ENCODE measurements at places on chromosomes 4 and X.

GRCh38 chr4:115219315-115219860, 106.0 kb upstream of the NDST4 start:
- DNase-seq = no peak

GRCh38 chr4:87045659-87046058, 110.8 kb downstream of the AFF1 start:
- no peak for DNase-seq

DNA sequence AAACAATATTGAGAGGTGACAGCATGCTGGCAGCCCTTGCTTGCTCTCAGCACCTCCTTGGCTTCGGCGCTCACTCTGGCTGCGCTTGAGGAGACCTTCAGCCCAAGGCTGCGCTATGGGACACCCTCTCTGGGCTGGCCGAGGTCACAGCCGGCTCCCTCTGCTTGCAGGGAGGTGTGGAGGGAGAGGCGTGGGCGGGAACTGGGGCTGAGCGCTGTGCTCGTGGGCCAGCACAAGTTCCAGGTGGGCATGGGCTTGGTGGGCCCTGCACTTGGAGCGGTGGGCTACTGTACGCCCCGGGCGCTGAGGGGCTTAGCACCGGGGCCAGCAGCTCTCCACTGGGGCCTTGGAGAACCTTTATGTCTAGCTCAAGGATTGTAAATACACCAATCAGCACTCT, 1613.8 kb upstream of the IGFBP7 start:
- DNase-seq = no peak

- no peak for DNase-seq
Measured at GRCh38 chrX:48493890-48494364, 14.9 kb upstream of the PORCN start.

GRCh38 chr4:9944431-9945425, 76.6 kb downstream of the SLC2A9 start:
- no peak for DNase-seq

- DNase-seq = no peak
Measured at GRCh38 chr4:177033632-177034031, 240.9 kb upstream of the VEGFC start.

DNA sequence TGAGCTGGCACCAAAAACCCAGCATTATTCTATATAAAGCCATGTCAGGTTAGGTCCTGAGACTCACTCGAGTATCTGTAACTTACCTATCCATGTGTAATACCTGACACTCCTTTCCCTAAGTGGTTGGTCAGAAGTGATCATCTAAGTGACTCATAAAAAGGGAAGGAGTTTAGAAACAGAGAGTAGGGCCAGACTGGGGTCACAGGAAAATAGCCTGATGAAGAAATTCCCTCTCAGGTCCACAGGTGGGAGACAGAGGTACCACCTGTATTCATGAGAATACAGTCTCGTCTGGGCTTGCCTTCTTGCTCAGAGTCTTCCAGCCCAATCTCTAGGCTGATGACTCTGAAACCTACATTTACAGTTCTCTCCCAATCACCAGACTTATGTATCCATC, 161.8 kb upstream of the MAP3K15 start:
- no peak for DNase-seq

DNA sequence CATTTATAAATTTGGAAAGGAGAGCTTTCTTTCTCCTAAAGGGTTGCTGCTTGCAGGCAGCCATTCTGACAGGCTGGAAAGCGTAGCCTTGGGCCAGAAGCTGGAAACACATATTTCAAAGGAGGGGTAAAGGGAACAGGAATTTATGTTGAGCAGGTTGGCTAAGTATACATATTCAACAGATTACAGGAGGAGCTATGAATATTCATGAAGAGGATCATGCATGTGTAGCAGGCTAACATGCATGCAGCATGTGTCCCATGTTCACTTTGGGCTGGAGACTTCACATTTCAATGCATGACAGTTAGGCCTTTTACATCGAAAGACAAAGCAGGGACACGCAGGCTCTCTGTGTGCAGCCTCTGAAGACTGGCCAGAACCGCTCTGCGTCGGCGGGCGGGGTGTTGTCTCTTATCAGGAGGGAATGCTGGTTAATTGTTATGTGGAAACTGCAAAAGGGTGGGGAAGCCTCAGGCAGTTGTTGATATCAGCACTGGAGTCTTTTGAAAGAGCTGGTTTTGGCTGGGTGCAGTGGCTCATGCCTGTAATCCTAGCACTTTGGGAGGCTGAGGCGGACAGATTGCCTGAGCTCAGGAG, 31.5 kb downstream of the CASP3 start:
- DNase-seq = no peak

GRCh38 chrX:119753639-119754257, 4.6 kb upstream of the SOWAHD start:
- DNase-seq = peak; percentile 31

- no peak for DNase-seq
Measured at GRCh38 chrX:48890296-48890925, 7.2 kb downstream of the TIMM17B start.

GRCh38 chr4:115279330-115279729, 165.9 kb upstream of the NDST4 start:
- no peak for DNase-seq

DNA sequence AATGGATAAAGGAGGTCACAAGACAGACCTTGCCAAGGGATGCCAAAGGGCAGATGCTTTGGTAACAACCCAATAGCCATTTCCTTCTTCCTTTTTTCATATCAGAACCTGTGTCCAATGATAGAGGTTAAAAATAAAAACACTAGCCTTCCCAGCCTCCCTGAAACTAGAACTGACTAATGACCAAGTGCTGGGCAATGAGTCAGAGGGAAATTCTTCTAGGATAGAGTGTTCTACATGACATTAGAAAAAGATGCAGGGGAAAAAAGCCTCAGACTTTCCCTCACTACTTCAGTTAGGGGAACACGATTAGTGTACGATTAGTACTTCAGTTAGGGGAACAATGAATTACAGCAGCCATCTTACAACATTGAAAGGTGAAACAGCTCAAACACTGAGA, 29.3 kb upstream of the FAM47C start:
- no peak for DNase-seq

GRCh38 chrX:11611965-11612364, 53.8 kb downstream of the ARHGAP6 start:
- DNase-seq = no peak

GRCh38 chr4:89070041-89070440, 13.1 kb upstream of the FAM13A start:
- DNase-seq = no peak

DNA sequence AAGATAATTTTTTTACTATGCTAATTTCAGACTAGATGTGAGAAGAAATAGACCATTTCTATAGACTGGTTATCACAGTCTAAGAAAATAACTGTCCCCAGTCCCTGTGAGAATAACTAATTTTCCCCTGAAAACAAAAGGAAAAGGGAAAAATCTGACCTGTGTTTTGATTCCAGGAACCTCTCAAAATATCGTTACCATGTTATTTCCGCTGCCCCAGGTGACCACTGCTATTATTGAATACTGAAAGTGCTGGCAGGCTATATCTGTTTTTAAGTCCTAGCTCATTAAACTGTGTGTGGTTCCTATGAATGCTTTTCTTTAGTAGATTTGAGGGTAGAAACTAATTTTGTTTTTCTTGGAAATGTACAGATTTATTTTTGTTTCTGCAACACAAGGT, 83.6 kb downstream of the GAB1 start:
- no peak for DNase-seq

DNA sequence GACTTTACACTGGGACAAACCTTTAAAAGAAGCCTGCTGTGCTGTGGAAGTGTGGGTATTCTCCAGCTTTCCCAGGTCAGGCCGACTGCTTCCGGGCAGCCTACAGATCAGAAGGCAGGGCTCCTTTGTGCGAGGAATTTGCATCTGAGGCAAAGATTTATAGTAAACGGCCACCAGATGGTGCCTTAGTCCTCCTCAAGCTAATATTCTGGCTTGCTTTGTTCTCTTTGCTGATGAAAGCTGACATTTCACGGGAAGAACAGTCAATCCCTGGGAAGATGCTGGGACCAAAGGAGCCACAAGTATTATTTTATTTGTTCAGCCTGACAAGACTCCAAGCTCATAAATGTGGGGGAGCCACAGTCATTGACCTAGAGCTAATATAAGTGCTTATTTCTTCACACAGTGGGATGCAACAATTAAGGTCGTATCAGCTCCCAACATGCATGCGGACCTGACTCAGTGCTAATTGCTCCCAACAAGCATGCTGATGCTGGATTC, 120.7 kb upstream of the TRIM2 start:
- DNase-seq = peak; percentile 26

GRCh38 chrX:7143076-7143475, 4.4 kb upstream of the STS start:
- no peak for DNase-seq

DNA sequence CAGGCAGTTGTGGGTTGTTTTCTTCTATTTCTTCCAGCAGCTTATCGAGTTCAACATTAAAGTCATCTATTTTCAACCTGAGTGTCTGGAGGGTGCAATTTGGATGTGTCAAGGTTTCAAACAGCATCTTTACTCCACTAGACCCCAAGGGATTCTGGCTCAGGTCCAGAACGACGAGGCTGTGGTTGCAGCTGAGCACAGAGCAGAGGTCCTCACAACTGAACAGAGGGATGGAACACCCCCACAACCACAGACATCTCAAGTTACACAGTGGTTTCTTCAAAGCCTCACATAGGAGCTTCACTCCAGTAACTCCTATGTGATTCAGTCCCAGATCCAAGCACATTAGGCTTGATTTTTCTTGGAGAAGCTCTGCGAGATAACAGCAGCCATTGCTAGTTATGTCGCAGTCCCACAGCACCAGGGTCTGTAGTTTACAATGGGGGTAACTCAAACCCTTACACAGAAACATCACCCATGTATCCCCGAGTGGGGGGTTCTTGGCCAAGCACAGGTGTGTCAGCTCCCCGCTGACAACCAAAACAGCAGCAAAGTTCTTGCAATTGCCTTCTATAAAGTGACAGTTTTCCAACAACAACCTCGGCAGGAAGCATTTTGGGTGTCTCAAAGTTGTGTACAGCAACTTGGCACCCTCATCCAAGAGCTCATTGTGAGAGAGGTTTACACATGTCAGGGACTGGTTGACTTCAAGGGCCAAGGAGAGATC, 2.8 kb downstream of the NLRP2B start:
- DNase-seq = no peak

- no peak for DNase-seq
Measured at GRCh38 chrX:39204353-39204752, 403.1 kb downstream of the MID1IP1 start.

GRCh38 chr4:70722199-70722791, 531 bp downstream of the RUFY3 start:
- DNase-seq = peak; percentile 38

DNA sequence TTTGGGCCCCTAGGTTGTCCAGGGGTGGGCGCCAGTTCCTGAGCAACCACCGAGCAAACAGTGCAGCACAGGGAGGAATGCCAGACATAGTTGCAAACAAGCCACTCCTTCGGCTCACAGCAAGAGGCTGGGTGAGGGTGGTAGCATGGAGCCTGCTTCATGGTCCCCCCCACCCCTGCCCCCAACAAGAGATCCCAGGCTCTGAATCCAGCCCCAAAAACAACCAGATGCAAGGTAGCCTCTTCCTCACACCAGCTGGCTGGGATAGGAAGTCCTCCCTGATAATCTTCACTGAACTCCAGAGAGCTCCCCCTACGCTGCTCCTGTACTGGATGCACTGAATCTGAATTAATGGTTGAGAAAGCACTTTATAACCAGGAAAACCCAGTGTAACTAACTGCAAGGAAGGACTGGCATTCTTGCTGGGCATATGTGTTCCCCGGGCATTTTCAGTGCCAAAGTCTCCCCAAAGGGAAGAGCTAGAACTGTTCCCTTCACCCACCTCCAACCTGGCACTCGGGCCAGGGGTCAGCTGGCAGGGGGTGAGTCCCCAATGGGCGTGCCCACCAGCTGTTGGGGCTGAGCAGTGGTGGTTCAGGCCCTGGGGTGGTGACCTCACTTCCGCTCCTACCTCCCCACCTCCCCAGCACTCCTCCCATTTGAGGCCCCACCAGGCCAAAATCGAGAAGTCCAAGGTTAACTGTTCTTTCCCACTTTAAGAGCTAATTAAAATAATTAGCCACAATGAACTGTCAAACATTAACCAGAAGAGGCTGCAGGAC, 1.5 kb downstream of the ELF4 start:
- no peak for DNase-seq

- DNase-seq = no peak
Measured at GRCh38 chrX:136220540-136220939, 30.7 kb downstream of the MAP7D3 start.

GRCh38 chrX:349196-349595, 30.6 kb upstream of the GTPBP6 start:
- no peak for DNase-seq

DNA sequence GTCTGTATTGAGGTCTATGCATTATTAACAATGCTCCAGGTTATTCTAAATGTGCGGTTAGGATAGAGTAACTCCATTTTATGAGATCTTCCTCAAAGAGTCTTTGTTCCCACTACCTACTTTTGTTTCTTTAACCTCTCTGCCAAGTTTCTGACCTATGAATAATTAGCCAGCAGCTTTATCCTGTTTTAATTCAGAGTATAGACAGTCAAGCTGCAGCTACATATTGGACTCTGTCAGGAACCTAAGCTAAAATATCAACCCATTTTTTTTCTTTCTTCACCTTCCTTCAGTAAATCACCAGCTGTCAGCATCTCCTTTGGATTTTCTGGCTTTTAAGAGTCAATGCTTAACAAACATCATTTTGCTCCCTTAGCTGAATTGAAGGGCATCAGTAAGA, 72.3 kb downstream of the TMEM47 start:
- no peak for DNase-seq

DNA sequence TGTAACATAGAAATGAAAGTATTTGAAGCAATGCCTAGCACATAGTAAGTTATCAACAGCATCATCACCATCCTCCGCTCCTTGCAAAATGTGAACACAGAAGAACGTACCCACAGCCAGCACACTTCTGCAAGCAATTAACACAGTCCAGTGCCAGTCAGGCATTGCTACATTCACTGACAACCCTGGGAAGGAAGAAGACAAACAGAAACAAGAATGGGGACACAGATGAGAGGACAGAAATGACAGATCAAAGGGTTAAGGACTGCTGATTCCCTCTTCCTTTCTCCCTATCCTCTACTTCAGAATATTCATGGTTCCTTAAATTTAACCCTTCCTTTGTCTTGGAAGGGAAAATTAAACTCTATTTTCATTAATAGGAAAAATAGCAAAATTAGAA, 53.1 kb downstream of the CHM start:
- DNase-seq = no peak

GRCh38 chrX:34956916-34957315, 14.3 kb downstream of the FAM47B start:
- DNase-seq = no peak

DNA sequence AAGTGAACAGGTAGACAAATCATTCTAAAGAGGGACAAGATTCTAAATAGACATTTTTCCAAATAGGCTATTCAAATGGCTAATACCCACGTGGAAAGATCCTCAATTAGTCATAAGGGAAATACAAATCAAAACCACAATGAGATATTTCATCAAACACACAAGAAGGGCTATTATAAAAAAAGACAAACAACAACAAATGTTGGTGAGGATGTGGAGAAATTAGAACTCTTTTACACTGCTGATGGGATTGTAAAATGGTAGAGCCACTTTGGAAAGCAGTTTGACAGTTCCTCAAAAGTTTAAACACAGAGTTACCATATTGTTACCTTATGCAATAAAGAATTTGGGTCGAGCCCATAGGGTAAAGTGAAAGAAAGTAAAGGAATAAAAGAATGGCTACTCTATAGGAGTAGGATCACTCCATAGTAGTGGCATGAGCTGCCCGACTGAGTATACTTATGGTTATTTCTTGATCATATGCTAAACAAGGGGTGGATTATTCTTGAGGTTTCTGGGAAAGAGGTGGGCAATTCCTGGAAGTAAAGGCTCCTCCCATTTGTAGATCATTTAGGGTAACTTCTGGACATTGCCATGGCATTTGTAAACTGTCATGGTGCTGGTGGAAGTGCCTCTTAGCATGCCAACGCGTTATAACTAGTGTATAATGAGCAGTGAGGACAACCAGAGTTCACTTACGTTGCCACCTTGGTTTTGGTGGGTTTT, 58.9 kb upstream of the FAM9C start:
- no peak for DNase-seq
